Cardiac ventricle fibroblast (primary cell): ENCODE measurements at places on chromosomes 6 and 20. TPM values are rescaled to one million over a fixed set of nuclear protein-coding genes. Genes with fewer than 3 reads are reported as not detected.

The PAK5 gene
- not detected in 2 replicates for total RNA-seq

The IER3 gene
- total RNA-seq: 18.3 and 18.7 TPM in 2 replicates

The VGLL2 gene
- not detected in 2 replicates for total RNA-seq

The GNAS-AS1 gene
- total RNA-seq: 0.49 and 0.75 TPM in 2 replicates

The MYO6 gene
- total RNA-seq: 7.0 and 8.4 TPM in 2 replicates

The DLK2 gene
- total RNA-seq: not detected in 2 replicates

The GNMT gene
- not detected in 2 replicates for total RNA-seq

The HTR1E gene
- not detected in 2 replicates for total RNA-seq

The GPR63 gene
- total RNA-seq: 0.05 and 0.06 TPM in 2 replicates

The CHRNA4 gene
- total RNA-seq: 0.05 TPM in 1 of 2 replicates, not detected in the other

The ATP6V1G2 gene
- 0.25 and 2.1 TPM in 2 replicates for total RNA-seq

The PRPH2 gene
- total RNA-seq: 0.12 and 0.24 TPM in 2 replicates

The BYSL gene
- 6.9 and 9.5 TPM in 2 replicates for total RNA-seq

The MOG gene
- total RNA-seq: not detected in 2 replicates

The TBXT gene
- not detected in 2 replicates for total RNA-seq

The KIF25 gene
- not detected in 2 replicates for total RNA-seq

The PDSS2 gene
- 9.6 and 9.9 TPM in 2 replicates for total RNA-seq

The GSTA1 gene
- not detected in 2 replicates for total RNA-seq

The BPIFA2 gene
- total RNA-seq: not detected in 2 replicates

The TTK gene
- 0.54 and 1.2 TPM in 2 replicates for total RNA-seq

The RRAGD gene
- total RNA-seq: 0.20 and 0.75 TPM in 2 replicates

The GPSM3 gene
- total RNA-seq: 1.6 and 1.9 TPM in 2 replicates

The RAD21L1 gene
- total RNA-seq: not detected in 2 replicates
